Germinal center (tissue), 1 donor: ENCODE measurements at places on chromosomes 3 and 15.

- DNase-seq: no peak
Observed at GRCh38 chr3:139933766-139934165, 1.2 kb upstream of the CLSTN2 start.

DNA sequence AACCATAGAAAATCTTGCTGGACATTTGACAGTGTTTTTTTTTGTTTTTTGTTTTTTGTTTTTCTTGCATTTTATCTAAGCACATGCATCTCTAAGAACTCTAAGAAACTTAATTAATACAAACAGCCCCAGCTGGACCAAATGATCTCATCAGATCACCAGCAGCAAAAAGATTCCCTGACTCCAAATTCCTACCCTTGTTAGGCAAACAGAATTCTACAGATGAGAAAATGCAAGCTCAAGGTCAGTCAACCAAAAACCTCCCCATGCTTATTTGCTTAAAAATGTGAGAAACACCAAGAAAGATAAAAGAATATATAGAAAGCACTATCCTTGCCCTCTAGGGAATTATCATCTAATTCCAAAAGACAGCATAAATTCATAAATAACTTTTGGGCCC, 65.4 kb downstream of the FOXP1 start:
- DNase-seq: no peak

DNA sequence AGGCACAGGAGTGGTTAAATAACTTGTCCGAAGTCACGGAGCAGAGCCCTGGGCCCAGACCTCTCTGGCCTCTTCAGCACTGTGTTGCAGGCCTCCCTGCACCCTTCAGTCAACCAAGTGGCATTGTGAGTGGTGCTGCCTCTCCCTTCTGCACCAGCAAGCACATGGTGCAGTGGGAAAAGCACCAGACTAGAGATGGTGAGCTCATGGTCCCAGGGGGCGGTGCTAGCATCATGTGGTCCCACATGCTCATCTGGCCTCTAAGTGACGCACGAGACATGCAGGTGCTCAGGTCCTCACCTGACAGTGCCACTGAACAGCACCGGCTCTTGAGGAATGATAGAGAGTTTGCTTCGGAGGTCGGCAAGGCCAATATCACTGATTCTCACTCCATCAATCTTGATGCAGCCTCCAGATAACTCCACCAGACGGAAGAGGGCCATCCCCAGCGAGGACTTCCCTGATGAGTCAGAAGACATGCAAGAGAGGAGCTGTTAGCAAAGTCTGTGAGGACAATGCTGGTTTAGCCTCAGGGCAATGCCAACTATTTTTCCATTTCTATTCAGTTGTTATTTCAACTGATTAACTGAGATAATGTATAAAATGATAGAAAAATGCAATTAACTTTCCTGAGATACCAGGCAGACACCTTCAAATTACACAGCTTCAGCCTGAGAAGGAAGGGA, 53.1 kb upstream of the PARL start:
- DNase-seq: no peak

DNA sequence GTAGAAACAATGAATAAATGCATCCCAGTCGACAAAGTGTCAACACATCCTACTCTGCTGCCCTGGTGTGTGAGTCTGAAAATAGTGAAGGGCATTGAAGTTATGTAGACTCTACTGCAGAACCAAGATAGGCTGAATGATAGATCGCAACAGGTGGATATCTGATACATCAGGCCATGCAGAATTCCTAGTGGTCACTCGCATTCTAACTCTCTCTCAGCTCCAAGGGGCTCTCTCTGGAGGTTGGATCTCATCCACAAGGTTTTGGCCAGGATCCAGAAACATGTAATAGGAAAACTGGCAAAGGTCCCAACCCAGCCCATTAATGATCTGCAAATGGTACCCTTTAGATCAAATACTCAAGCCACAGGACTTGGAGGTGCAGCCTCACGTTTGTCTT, 514.1 kb downstream of the MAGI1 start:
- DNase-seq: no peak

DNA sequence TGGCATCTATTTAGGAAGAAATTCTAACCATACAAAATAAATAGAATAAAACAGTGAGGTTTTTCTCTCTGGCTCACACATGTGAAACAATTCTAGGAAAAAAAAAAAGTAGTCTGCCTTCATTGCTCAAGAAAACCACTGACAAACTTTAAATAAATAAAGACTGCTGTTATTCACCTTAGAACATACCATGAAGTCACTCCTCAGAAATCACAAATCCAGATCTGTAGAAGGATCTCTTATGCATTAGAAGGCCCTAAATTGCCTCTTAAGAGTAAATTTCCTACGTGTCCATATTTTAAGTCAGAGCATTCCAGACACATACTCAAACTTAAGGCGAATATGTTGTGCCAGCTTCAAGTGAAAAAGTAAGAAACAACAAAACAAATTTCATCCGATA, 217.3 kb downstream of the ZIC4 start:
- DNase-seq: no peak

GRCh38 chr15:72534523-72534922, 60.4 kb downstream of the ARIH1 start:
- no peak for DNase-seq

GRCh38 chr3:191362037-191362436, 31.7 kb upstream of the UTS2B start:
- no peak for DNase-seq

- no peak for DNase-seq
Observed at GRCh38 chr3:46489875-46490274, 7.9 kb upstream of the RTP3 start.

GRCh38 chr3:9102240-9102981, 139.1 kb upstream of the RAD18 start:
- no peak for DNase-seq

DNA sequence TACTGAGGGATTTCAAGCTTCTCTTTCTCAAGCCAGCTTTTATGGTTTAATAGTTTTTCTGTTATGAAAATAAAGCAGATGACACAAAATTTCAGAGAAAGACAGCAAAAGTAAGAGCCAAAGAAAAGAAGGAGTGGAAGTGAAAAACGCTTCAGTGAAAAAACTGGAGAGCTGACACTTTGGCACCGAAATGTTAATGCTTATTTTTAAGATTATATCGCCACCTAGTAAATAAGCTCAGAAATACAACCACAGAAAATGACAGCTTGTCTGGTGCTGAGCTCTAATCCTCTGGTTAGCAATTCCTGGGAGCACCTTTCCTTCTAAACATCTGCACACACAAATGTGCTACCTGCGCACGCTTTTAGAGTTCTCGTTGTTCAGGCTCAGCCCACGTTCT, 101.6 kb downstream of the ZPLD1 start:
- peak; percentile 6 for DNase-seq

DNA sequence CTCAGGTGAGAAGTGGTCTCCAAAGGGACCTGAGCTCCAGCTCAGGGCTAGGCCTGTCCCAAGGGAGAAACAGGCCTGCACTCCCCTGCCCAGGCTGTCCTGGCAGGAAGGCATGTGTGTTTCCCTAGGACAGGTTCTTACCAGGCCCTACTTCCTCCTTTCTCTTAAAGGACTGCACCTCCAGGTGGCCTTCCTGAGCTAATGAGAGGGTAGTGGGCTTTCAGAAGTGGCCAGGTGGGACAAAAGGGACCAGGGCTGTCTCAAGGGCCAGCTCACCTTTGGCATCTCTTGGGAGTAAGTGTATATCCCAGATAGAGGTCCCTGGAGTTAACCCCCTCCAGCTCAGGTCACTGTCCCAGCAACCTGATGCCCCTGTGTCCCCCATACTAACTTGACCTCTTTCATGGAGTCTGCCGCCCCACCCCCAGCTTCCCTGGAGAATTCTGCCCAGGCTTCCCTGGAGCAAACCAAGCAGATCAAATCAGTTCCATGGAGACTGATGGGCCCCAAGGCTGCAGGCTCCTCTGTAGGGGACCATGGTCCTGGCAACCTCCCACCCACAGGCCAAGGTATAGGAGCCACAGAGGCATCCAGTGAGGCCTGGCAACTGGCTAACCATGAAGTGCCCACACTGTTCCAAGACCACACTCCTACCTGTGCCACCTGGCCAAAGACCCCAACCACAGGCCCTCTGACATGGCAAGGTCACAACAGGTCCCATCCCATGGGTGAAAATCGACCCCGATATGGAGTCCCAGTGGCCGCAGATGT, 67.6 kb downstream of the ZNF445 start:
- no peak for DNase-seq

- DNase-seq: no peak
Observed at GRCh38 chr15:71079208-71080044, 35.8 kb upstream of the THSD4 start.

DNA sequence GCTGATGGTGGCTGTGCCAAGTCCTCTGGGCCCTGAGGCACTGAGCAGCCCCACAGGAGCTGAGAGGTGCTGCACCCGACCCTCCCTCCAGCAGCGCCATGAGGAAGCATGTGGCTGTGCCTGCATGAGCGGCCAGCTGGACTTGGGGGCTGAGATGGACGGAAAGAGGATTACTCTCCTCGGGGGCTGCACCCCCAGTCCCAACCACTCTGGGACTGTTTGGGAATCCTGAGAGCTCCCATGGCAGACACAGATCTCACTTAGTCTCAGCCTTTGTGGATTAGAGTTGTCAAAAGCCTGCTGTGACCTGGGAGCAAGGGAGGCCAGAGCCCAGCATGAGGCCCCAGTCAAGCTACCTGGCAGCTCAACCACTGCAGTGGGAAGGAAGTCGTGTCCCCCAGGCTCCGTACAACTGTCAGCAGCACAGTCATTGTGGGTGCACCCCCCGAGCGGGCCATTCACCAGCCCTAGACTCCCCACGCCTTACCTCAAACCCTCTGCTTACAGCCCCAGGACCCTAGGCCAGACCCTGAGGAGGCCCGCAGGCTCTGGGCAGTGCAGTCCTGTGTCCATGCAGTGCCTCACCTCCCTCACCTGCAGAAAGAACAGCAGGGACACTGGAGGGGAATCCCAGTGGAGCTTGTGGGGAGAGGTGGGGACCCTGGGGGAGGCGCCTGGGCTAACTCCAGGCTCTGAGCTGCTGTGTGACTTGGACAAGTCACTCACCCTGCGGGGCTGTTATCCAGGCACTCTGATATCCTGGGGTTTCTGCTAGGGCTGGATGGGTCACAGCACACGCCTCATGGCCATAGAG, 17.1 kb downstream of the PRR23E start:
- no peak for DNase-seq

DNA sequence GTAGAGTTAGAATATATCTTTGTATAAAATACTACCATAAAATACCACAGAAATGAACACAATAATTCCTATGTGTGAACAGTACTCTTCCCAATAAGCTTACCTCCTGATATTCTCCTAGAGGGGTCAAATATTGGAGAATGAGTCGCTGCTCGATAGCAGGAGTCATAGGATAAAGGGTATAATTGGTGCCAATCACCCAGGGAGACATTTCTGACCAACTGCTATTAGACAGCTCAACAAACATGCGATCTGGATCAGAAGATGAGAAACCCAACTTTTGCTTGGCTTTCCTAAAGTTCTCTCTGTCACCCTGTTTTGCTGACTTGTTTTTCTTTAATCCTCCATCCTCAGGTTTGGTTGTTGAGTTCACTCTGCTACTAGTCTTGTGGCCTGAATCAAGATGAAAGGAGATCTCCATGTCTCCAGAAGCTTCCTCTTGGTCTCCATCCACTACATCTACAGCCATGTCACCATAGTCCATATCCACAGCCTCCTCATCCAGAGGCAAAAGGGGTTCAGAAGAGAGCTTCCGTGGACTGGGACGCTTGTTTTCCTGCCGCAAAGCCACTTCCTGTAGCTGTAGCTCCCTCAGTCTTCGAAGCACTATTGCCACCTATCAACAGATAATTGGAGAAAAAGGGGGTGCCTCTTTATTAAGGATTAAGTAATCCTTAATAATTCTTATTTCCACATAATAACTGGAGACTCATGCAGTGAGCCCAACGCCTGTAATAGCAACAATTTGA, 50.4 kb downstream of the RBM15B start:
- no peak for DNase-seq

- DNase-seq: no peak
Observed at GRCh38 chr3:4743371-4743770, 235.9 kb upstream of the BHLHE40 start.

DNA sequence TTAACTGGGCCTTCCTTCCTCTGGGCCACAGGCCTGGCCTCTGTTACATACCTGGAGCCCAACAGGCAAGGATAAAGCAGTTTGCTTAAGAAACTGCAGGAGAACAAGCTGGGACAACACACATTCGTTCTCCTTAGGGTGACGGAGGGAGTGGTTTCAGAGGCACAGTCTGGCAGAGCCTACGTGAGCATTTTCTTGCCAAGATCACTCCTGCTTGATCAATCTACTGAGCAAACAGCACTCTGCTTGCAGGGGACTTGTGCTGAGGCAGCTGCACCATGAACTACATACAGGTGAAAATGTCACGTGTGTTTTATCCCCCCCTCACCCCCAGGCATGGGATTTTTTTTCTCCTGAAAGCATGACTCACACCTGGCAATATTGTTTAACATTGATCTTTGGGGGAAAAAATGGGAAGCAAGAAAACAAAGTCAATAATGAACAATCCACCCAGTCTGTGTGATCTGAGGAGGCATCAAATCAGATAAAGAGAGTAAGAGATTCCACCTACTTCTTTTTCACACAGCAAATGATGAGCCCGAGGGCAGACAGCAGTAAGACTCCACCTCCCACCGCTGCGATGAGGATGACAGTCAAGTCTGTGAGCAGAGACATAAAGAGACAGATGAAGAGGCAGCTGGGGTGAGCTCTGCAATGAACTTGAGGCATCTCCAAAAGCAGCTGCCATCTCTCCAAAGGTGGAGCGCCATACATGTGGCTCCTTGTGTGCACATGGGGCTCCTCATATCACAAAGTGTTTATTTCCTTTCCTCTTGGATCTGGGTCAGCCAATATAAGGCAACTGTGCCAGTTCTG, 57.4 kb downstream of the CDCP1 start:
- no peak for DNase-seq

GRCh38 chr15:65639509-65639908, 17.8 kb downstream of the SLC24A1 start:
- no peak for DNase-seq

DNA sequence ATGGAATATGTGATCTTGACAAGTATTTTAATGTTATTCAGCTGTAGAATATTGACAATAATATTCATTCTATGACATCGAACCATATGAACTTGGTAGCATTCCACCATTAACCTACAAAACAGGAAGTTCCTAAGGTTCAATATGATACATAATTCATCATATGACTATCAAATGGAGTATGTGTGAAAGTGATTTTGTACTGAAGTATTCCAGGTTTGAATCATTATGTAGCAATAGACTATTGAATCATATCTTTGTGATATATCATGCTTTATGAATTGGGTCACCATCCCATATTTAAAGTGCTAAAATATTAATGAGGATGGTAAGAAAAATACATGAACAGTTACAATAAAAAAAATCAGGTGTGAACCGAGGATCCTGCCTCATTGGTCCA, 95.1 kb downstream of the TP63 start:
- DNase-seq: no peak

GRCh38 chr3:16191591-16191990, 17.1 kb downstream of the GALNT15 start:
- DNase-seq: no peak

DNA sequence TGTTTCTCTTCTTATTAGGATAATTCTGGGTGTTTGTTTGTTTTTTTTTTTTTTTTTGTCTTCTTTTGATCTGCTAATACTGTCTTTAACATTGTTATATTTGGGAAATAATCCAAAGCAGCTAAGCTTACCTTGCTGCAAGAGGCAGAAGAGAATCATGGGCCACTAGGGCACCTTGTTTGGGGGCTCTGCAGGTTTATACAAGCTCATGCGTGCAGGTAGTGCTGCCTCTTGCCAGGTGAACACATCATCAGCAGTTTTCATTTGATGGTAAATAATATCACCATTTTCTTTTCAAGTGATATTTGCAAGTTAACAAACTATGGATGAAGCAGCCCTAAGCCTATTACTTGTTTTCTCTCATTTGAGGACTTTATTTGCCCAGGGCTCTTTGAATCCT, 37.9 kb downstream of the MAP3K13 start:
- DNase-seq: no peak

GRCh38 chr3:5428607-5429516, 241.4 kb downstream of the EDEM1 start:
- no peak for DNase-seq
